ENCODE measurements at places on chromosomes 5 and 9.
A peak's percentile ranks its signal among the peaks of the same experiment; 100 is the strongest.

DNA sequence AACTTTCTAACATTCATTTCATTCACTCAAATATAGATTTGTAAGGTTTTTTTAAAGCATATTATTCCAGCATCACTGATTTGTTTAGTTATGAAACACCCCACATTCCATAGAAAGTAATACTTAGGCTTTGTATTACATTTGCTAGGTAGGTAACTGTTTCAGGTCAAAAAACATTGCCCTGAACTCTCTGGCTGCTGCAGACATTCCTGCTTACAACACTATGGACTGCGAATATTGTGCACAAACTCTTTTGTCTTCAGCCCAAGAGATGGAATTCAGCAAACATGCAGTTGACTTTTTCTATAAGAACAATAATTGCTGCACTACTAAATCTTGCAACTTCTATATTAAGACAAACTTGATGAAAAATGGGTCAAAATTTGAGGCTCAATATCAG lies 301.0 kb downstream of the ARL15 start:
- no peak for DNase-seq

DNA sequence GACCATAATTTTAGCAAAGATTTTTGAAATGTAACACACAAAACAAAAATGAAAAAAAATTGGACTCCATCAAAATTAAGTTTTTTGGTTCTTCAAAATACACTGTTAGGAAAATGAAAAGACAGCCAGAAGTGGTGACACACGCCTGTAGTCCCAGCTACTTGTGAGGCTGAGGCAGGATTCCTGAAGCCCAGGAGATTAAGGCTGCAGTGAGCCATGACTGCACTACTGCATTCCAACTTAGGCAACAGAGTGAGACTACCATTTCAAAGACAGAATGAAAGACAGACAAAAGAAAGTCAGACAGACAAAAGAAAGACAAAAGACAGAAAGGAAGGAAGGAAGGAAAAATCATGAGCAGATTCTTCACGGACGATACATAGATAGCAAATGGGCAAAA lies 7.5 kb downstream of the DIAPH1 start:
- DNase-seq: no peak

GRCh38 chr5:36613771-36614656 lies 7.6 kb downstream of the SLC1A3 start:
- DNase-seq: no peak

DNA sequence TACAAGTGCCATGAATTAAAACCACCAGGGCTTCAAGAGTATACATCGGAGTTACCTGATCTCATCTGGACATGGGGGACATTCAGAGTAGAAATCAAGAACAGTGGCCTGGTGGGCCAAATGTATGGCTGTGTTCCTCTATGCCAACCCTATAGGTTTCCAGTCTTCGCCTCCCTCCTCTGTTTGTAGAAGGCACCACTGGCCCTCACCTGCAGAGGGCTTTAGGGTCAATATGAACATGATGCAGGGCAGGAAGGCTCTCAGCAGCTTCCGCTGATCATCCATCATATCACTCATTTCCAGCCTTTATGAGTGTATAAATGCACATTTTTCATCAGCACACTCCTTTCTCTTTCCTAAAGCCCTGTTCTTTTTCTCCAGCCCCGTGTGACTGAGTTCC lies 555.5 kb upstream of the BRINP1 start:
- no peak for DNase-seq

GRCh38 chr5:172748341-172748843 lies 22.6 kb downstream of the DUSP1 start:
- peak; percentile 80 for DNase-seq

- DNase-seq: no peak
Observed at GRCh38 chr9:83296123-83296522, 233.2 kb upstream of the RASEF start.
